ENCODE measurements at places on chromosomes 12 and 14. TPM values are rescaled to one million over a fixed set of nuclear protein-coding genes. Genes with fewer than 3 reads are reported as not detected.

GRCh38 chr12:51008329-51009055 lies 17.7 kb downstream of the SLC11A2 start:
- no peak for DNase-seq

DNA sequence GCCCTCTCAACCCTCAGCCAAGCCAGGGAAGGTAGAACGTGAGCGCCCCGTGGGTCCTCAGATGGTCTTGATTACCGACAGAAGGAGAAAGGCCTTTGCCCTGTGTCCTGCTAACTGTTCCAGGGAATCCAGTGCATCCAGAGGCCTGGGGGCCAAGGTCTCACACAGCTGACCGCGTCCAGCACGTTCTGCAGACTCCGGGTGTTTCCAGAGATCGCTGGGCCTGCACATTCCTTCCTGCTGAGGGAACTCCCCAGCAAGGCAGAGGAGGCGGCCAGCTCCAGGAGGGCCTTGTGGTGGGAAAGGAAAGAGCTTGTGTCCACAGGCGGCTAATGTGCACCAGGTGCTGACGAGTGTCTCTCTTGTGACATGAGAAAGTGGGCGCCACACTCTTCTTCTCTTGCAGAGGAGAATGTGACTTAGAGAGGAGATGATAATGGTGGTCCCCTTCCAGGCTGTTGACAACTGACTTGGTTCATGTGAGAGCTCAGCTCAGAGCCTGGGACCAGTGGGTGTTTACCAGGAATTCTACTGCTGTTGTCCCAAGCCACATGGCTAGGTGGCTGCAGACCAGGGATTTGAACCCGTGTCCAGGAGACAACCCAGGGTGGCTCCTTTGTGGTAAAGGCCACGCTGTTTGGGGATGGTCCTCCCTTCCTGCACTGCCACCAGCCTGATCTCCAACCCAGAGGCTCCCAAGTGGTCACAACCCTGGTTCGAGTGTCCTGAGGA lies 46.8 kb upstream of the DLK1 start:
- DNase-seq: no peak

TMEM63C gene
- total RNA-seq: 2.0 TPM

DNA sequence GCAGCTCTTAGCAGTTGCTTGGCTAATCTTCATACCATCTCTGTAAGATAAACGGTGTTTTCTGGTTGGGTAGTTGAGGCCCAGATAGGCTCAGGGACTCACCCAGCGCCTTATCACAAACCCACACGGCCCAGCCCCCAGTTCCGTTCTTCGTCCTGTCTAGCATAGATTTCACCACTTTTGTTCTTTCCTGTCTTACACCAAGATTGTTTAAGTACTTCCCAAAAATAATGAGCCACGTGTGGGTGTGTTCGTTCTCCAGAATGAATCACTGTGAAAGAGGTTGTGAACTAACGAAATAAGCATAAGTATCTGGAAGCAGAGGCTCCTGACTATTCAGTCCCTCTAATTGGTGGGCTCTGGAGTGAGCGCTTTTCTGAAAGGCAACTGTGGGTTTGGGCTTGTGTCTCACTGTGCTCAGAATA lies 21.4 kb downstream of the ACVR1B start:
- no peak for DNase-seq

C12orf54 gene
- total RNA-seq: not detected

DNA sequence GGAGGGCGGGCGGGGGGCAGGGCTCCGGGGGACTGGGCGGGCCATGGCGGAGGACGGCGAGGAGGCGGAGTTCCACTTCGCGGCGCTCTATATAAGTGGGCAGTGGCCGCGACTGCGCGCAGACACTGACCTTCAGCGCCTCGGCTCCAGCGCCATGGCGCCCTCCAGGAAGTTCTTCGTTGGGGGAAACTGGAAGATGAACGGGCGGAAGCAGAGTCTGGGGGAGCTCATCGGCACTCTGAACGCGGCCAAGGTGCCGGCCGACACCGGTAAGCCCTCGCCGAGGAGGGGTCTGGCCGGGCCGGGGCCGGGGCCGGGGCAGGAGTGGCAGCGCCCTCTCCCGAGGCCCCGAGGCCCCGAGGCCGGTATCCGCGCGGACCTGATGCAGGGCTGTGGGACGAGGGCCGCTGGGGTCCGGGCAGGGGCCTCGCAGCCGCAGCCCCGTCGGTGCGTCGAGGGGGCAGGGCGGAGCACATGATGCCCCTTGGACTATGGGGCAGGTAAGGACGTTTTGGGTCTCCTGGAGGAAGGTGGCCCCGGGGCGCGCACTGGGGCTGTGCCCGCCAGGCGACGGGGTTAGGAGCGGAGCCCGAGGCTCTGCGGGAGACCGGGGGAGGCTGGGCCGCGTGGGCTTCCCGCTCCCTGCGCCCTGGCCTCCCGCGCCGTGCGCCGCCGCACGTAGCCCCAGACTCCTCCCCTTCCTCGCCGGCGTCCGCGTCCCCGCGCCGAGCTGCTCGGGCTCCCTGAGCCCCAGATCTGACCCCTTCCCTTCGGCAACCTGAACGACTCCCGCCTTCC lies at the start of gene TPI1:
TPI1 (plus strand) TSS at position 119 of the 798 bp plus-strand sequence; CDS start at position 155, 36 bp downstream.
- peak; percentile 86 for DNase-seq

ARMH4 gene
- 45.1 TPM for total RNA-seq

- DNase-seq: no peak
Measured at GRCh38 chr14:39957987-39958386, 525.8 kb upstream of the FBXO33 start.

GRCh38 chr12:106767954-106768822 lies 6.3 kb upstream of the RIC8B start:
- DNase-seq: no peak

DNA sequence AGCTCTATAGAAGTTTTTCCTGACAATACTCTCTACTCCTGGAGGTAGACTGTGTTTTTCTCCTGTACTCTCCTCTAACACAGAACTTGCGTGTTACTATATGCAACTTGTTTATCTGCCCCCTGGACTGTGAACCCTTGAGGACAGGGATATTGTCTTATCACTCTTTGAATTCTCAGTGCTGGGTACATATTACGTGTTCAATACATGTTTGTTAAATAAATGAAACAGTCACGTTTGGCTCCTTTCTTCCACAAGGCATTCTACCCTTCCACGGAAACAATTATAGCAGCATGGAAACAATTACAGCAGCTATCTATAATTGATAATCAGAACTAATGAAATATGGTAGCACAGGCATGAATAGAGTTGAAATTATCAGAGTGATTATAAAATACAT lies 50.7 kb downstream of the CRADD start:
- DNase-seq: no peak

DNA sequence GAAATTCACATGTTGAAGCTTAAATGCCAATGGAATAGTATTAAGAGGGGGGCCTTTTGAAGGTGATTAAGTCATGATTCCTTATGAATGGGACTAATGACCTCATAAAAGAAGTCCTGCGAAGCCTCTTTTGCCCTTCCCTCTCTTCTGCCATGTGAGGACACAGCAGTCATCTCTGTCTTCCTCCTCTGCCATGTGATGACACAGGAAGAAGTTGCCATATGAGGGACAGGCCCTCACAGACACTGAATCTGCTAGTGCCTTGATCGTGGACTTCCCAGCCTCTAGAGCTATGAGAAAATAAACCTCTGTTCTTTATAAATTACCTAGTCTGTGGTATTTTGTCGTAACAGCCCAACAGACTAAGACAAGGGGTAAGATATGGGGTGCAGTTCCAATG lies 100.7 kb downstream of the VCPKMT start:
- DNase-seq: no peak

GRCh38 chr12:126905752-126906151 lies 1361.2 kb upstream of the TMEM132C start:
- DNase-seq: no peak

KLRK1 gene
- total RNA-seq: 0.59 TPM

GRCh38 chr12:2097617-2098016 lies 44.8 kb downstream of the CACNA1C start:
- no peak for DNase-seq

- no peak for DNase-seq
Measured at GRCh38 chr12:54294953-54295566, 5.8 kb downstream of the NFE2 start.

CDKL1 gene
- total RNA-seq: 18.5 TPM

- no peak for DNase-seq
Measured at GRCh38 chr12:50248411-50248810, 34.9 kb downstream of the LIMA1 start.

DNA sequence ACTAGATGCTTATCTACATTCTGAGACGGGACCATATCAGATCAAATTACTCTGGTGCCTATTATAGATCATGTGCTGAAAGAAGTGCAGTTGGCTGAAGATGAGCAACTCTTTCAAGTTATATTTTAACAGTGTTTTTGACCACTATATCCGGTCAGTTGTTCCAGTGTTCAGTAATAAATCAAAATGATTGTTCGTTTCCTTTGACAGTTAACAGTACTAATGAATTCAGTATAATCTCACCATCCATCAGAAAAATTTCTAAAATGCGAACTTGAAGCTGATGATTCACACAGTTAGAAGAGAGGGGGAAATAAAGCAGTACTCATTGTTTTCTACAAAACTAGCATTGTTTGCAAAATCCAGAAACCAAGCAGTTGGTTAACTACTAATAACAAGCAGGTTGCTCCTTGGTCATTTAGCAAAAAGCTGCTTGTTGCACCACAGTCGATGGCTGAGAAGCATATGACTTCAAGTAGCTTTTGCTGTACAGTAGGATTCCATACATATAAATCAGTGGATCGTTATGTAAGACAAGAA lies 2.3 kb downstream of the RPS6KA5 start:
- DNase-seq: no peak

RBP5 gene
- total RNA-seq: 3.5 TPM

GRCh38 chr12:121236776-121237175 lies 26.8 kb downstream of the P2RX4 start:
- DNase-seq: no peak

GRCh38 chr14:102891556-102891955 lies 30.9 kb upstream of the AMN start:
- no peak for DNase-seq

GRCh38 chr12:26749781-26750180 lies 83.2 kb downstream of the ITPR2 start:
- DNase-seq: no peak

GRCh38 chr14:102854091-102854703 lies 68.3 kb upstream of the AMN start:
- no peak for DNase-seq

TMEM229B gene
- 5.7 TPM for total RNA-seq

- no peak for DNase-seq
Measured at GRCh38 chr14:66974397-66975025, 214.7 kb upstream of the GARIN2 start.

Data from prostate gland (tissue), 2 donors.